ENCODE measurements at places on chromosomes 2 and 18.

GRCh38 chr18:51385270-51385669 lies 187.8 kb upstream of the MEX3C start:
- DNase-seq = no peak

GRCh38 chr2:29966266-29966665 lies 44.9 kb upstream of the ALK start:
- DNase-seq = no peak

DNA sequence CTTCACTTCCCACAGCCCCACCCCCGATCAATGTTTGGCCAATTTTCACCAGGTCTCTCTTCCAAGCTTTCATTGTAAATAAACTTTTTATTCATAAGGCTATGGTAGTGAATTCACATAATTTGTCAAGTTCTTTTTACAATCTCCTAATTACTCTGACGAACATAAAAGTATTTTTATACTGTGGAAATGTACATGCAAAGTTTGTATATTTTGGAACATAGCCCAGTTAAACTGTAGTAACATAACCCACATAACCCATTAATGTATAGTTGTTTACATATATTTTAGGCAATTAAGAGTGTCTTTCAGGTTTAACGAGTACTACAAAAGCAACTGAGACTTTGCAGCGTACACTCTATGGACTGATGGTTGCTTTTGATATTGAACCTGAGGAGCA lies 228.3 kb upstream of the ERBB4 start:
- no peak for DNase-seq

DNA sequence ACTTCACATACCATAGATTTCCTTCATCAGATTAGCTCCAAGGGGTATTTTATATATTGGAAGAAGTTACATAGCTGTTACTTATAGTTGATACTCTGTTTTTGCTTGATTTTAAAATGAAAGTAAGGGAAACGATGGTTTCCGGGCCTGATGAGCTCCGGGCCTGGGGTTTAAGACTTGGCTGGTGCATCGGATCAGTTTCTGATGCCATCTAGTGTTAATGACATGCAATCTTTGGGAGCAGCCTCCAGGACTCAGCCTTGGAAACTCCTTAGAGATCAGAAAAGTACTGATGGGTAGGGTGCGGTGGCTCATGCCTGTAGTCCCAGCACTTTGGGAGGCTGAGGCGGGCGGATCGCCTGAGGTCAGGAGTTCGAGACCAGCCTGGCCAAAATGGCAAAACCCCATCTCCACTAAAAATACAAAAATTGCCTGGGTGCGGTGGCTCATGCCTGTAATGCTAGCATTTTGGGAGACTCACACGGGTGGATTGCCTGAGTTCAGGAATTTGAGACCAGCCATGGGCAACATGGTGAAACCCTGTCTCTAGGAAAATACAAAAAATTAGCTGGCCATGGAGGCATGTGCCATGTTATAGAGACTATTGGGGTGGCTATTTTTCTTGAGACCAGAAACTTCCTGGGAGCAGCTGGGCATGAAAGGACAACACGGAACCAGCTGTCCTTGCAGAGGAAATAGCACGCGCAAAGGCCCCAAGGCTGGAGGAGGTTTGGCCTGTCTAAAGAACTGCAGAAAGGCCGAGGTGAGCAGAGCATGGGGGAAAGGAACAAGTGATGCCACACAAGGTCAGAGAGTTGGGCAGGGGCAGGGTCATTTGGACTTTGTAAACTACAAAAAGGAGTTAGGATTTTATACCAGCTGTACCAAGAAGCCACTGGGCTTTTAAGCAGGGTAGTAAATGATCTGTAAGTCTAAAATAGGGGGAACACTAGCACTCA lies 46.9 kb upstream of the CNOT11 start:
- peak; percentile 80 for DNase-seq

All from HFFc6 (cell line).